Posterior vena cava (tissue), 2 donors: ENCODE measurements at places on chromosomes 6 and 20. TPM values are rescaled to one million over a fixed set of nuclear protein-coding genes. Genes with fewer than 3 reads are reported as not detected.

Gene SIRPB1
- 1.9 TPM for total RNA-seq

Gene RAET1L
- total RNA-seq: not detected

Gene GABRR1
- 0.29 TPM for total RNA-seq

Gene KCNQ5
- total RNA-seq: 4.0 TPM

Gene COL11A2
- total RNA-seq: 1.0 TPM

DNA sequence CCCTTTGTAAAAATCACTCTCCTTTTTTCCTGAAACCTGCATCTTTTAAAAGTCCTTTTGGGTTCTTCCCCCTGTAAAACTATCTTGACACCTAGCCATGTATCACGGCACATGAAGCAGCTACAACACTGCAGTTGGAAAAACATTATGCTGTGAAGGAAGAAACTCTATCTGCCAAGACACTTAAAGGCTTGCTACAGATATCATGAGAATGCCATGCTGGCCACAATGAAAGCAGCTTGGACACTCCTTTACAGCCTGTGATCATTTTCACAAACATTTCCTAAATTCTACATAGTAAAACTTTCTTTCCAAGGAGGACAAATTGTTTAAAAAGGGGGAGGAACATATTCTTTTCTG, 31.8 kb downstream of the CNKSR3 start:
- no peak for DNase-seq

- DNase-seq: no peak
Measured at GRCh38 chr20:38894091-38894847, 31.9 kb upstream of the FAM83D start.

DNA sequence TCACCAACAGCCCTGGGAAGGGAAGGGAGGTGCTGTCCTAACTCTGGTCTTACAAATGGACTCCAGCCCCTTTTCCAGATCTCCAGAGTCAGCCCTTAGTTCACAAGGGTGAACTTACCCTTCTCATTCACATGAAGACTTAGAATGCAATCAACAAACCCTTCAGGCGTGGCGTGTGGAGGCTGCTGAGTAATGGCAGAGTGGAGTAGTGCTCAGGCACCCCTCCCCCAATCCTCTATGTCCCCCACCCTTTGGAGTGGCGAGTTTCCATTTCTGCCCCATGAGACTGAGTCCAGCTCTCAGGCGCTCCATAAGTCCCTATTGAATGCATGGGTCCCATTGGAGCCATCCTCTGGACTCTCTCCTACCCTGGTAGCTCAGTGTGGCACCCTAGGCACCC, 3.3 kb downstream of the SNAI1 start:
- no peak for DNase-seq

GRCh38 chr6:25009393-25009710, 73.6 kb upstream of the RIPOR2 start:
- no peak for DNase-seq

DNA sequence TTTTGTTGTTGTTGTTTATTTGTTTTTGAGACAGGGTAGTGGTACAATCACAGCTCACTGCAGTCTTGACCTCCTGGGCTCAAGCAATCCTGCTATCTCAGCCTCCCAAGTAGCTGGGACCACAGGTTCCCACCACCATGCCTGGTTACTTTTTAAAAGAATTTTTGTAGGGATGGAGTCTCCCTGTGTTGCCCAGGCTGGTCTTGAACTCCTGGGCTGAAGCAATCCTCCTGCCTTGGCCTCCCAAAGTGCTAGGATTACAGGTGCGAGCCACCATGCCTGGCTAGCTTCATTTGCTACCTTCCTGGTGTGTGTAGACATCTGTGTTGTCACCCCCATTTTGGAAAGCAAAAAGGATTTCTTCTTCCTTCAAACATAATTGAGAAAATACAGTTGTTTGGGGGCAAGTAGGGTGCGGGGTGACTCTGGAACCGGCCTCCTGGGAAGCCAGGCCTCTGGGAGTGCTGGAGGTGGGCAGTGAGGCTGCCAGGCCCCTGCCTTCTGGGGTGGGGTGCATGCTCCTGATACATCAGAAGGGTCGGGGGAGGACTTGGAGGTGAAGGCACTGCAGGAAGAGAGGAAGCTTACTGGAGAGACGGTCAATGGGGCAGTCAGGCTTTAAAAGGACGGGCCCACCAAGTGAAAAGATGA, 28.4 kb downstream of the SYNJ2 start:
- DNase-seq: peak; percentile 48

DNA sequence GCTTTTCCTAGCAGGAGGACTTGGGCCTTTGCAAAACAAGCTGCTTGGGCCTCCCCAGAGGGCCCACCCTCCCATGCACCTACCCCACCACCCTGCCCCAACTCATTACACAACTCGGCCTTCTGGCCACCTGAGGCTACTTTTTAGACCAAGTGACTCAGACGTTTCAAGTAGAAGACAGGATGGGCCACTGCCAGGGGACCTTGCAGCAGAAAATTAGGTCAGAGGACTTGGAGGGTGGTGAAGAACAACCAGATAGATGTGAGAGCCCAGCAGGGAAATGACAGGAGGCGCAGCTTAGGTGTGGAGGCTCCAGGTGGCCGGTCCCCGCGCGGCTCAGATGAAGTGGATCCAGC, 1.4 kb downstream of the PPP1R3D start:
- DNase-seq: no peak

DNA sequence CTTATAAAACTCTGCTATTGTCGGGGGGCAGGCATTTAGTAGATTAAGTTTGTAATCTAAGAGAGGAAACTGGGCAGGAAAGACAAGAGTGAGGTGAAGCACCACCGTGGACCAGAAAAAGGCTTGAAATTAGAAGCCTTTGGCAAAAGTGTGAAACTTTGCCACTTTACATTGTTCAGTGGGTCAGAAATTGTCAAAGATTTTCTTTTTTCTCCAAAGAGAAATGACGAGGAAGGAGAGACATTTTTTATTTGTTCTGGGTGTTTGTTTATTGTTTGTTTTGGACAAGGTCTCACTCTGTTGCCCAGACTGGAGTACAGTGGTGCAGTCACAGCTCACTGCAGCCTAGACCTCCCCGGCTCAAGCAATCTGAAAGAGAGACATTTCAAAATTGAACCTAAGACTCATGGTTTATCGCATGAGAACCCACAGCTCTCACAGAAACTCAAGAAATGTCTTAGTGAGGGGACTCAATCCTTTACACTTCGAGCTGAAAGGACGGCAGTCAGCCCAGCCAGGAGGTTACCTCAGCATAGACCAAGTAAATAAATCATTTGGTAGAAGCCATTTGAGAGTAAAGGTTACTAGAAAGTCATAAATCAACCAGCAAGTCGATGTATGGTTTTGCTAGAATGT, 262.8 kb upstream of the TAB2 start:
- no peak for DNase-seq

GRCh38 chr6:132504757-132505156, 8.2 kb downstream of the STX7 start:
- no peak for DNase-seq

- DNase-seq: peak; percentile 93
Measured at GRCh38 chr20:41316602-41317545, 657 bp downstream of the ZHX3 start.

GRCh38 chr20:61454053-61454452, 202.0 kb downstream of the CDH4 start:
- DNase-seq: peak; percentile 23

GRCh38 chr6:44571510-44571909, 184.0 kb downstream of the CDC5L start:
- no peak for DNase-seq

GRCh38 chr20:59175002-59175401, 11.4 kb downstream of the ZNF831 start:
- no peak for DNase-seq

DNA sequence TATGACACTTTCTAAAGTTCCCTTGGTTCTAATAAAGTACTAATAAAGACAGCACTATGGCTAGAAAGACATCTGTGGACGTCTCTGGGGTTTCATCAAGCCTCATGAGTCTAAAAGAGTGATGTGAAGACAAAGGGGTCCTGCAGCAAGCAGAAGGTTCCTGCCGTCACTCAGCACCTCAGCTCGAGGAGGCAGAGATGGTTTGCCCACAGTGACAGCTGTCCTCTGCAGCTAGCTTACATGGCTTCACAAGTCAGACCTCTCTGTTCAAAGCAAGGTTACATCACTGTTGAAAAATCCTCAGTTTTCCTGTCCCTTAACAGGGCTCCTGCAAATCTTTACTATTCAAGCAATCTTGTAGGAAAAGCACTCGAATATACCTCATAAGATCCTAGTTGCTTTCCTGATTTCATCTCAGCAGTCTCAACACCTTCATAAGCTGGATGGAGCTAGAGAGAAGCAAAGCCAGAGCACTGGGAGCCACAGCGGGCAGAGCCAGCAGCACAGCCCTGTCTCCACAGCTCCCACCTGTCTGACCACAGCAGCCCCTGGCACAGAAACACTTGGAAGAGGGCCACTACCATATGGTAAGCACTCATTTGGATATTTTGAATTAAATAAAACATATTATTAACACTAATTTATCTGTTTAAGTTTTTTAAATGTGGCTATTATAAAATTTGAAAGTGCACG, 202.3 kb downstream of the GMDS start:
- DNase-seq: no peak

DNA sequence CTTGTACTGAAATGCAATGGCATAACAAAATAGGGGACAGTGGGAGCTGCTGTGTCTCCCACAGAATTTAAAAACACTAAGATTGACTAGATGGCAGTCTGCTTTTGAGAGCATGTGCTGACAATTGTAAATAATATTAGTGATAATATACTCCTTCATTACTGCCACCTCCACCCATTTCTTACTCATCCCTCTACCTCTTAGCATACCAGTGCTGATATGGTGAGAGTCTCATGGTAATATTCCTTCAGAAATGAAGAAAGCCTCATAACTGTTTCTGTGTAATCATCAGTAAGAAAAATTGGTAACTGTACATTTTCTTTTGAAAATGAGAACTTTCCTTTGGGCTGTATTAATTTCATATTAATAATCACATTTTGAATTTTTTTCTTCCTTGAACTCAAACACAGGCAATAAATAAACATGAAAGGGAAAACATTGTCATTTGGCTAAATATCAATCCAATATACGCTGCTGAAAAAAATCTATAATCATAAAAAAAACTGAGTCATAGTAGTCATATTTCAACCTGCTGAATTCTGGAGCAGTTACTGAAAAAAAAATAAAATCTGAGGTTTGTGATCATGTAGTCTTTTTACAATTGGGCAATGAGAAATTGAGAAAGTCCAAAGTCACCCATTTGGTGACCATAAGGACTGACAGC, 34.6 kb downstream of the FAM83B start:
- no peak for DNase-seq
